ENCODE measurements at places on chromosomes 12 and 14. TPM values are rescaled to one million over a fixed set of nuclear protein-coding genes. Genes with fewer than 3 reads are reported as not detected.
A peak's percentile ranks its signal among the peaks of the same experiment; 100 is the strongest.

DNA sequence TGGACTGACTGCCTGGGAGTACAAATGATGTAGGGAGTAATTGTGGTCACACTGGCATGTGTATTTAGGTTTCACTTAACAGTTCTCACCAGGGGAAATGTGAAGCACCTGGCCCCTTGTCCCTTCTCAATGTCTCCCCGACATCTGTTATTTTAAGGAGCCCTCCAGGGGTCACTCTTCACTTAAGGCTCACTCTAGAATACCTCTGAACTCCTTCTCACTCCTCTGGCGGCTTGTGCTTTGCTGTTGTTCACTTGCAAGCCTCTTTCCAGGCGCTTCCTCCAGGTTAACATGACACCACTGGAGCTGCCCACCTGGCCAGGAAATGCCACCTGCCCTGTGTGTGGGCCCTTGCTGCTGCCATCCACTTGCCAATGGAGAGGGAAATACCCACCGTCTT lies 56.5 kb upstream of the GZMB start:
- DNase-seq = peak; percentile 57

GRCh38 chr12:129423041-129423580 lies 480.7 kb downstream of the TMEM132D start:
- DNase-seq = no peak

DNA sequence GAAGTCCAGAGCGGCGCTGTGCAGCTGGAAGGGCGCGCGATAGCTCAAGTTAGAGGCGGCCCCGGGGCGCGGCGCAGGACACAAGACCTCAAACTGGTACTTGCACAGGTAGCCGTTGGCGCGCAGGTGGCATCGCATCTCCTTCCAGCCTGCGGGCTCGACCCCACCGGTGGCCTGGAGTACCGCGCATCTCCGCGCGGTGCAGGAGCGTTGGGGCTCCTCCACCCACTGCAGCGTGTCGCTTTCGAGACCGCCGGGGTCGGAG lies 553 bp downstream of the CLEC14A start:
- no peak for DNase-seq

GRCh38 chr12:92216092-92216491 lies 70.4 kb upstream of the BTG1 start:
- no peak for DNase-seq

GRCh38 chr14:102690509-102691286 lies 86.6 kb upstream of the TRAF3 start:
- DNase-seq = no peak

- DNase-seq = no peak
Observed at GRCh38 chr12:104524034-104524832, 67.5 kb downstream of the CHST11 start.

- peak; percentile 78 for DNase-seq
Observed at GRCh38 chr14:75230140-75230792, 48.4 kb upstream of the FOS start.

DNA sequence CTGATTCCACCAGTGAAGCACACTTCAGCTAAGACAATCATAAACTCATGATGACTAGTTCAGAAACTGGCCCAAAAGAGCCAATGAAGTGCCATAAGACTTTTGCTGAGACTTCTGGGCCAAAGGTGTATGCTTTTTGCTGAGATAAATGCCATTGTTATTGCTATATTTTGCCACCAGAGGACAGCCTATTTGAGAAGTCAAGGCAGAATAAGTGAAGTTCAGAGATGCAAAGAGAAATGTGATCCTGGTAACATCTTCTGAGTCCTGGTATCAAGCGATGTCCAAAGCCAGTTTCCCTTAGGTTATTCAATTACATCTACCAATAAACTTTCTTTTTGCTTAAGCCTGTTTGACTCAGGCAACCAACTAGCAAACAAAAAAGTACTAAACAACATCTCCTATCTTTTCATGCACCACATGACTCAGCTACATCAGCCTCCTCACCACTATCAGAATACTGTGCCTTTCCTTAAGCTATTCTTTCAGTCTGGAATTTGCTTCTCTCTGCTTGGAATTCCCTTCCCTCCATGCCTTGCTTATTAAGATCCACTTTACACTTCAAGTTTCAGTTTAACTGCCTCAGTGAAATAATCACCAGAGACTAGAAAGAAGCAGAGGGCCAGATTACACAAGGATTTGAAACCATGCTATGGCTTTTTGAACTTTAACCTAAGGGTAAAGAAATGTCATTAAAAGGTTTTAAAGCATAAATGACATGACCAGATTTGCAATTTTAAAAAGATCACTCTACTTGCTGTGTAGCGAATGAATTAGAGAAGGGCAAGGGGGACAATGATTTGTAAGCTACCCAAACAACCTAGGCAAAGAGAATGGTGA lies 14.0 kb downstream of the CRY1 start:
- DNase-seq = no peak

GRCh38 chr14:24443053-24443665 lies 583 bp upstream of the SDR39U1 start:
- no peak for DNase-seq

RTL1 gene
- total RNA-seq = not detected

OAS1 gene
- 292 TPM for total RNA-seq

OR6C6 gene
- not detected for total RNA-seq
